ENCODE measurements at places on chromosomes 3 and 15.

- DNase-seq: no peak
Observed at GRCh38 chr15:60093273-60094067, 89.4 kb downstream of the FOXB1 start.

DNA sequence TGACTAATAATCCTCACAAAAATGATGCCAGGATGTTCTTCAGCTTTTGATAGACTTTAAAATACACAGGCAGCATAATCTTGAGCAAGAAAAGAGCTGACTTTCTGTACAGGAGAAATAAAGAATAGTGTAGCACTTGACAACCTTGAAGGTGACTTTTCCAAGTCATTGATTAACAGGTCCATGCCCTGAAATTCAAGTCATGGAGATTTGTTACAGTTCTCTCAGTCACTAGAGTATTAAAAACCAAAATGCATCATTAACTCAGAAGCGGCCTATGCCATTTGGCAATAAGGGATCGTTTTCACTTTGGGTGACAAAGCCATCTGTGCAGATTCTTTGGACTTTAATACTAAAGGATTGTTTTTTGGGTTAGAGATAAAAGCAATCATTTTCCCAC is 692.7 kb upstream of the SGO1 start:
- DNase-seq: no peak

DNA sequence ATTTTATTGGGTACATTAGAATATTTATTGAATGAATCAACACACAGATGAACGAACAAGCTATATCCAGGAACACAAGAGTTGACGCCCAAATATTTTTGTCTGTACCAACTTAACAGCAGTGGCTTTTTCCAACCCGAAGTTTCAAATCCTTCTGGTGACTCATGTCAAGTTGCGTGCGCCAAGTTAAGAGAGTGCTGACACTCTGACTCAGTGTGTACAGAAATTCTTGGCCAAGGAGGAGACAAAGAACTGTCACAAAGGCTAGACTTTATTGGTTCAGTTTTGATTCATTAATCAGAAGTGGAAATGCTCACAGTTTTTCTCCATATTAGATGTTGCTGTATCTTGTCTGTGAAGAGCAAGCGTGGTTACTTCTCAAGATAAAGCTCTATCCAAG is 59.6 kb upstream of the TSC22D2 start:
- DNase-seq: no peak

- DNase-seq: no peak
Observed at GRCh38 chr15:31296646-31297574, 29.7 kb upstream of the KLF13 start.

DNA sequence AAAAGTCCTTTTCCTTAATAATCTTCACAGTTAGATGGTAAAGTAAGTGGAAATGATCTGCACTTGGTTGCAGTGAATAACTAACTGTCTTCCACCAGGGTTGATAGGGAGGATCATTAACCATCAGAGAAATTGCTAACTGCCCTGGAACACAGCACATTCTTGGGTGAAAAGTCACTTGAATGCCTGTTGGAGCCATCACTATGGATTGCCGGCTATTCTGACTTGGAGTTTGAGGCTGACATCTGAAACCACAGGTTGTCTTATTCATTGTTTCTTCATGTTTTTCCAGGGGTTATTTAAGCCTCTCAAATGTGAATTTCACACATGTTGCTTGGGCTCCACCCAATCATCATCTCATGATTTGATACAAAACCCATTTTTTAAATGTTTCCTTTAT is 901.4 kb downstream of the MCTP2 start:
- DNase-seq: no peak

Data from stimulated activated CD8-positive, alpha-beta memory T cell treated with anti-CD3 and anti-CD28 coated beads, Interleukin-2, amount 100 ng/mL, for 1 hour (primary cell).